Stimulated activated CD8-positive, alpha-beta memory T cell treated with anti-CD3 and anti-CD28 coated beads, Interleukin-15, amount 100 ng/mL, for 1 hour (primary cell): ENCODE measurements at places on chromosomes 3 and 15.

DNA sequence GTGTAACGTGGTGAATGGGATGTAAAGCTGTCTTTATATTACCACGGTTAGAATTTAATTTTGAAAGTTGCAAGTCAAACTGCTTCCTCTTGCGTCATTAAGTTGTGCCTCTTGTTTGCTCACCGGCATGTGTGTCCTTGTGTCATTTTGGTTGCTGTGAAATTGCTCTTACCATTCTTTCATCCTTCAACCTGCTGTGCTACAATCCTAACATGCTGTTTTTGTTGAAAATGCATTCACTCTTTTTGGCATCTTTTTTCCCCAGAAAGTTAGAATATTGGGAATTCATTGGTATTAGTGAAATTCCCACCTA, 164.7 kb downstream of the PGPEP1L start:
- DNase-seq: no peak

DNA sequence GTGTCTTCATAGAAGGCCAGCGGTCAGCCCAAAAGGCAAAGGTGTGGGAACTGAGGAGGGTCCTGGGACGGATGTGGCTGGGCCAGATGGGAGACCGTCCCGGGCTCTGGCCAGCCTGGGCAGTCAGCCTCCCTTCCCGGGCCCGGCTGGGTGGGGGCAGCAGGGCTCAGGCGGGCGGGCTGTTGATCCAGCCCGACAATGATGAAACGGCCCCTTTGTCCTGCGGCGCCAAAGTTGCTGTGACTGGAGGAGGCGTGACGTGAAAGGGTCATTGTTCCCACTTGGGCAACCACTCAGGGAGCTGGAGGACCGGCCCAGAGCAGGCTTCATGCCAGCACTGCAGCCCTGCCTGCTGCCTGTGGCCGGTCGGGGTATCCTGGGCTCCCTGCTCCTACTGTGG, 16.5 kb downstream of the DUSP7 start:
- no peak for DNase-seq

- no peak for DNase-seq
Measured at GRCh38 chr3:128863560-128863959, 15.9 kb upstream of the ACAD9 start.

- no peak for DNase-seq
Measured at GRCh38 chr3:9342696-9343095, 20.2 kb upstream of the THUMPD3 start.

DNA sequence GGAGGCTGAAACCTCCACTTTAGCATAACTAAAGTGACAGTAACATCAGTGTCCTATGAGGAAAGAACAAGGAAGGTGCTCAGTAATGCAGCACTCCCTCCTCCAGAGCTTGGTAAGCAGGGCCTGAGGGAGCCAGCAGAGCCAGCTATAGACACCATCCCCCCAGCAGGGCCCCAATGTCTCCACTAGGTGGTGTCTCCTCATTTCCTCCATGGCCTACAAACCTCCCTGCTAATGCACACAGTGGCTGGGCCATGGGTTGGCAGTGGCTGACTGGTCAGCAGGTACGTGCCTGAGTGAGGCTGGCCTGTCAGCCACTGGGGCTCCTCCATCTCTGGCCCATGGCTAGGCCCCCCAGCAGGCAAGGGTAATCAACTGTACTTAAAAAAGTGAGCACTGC, 13.6 kb downstream of the MRPS25 start:
- no peak for DNase-seq
